ENCODE measurements at places on chromosomes 11 and 22. TPM values are rescaled to one million over a fixed set of nuclear protein-coding genes. Genes with fewer than 3 reads are reported as not detected.
A peak's percentile ranks its signal among the peaks of the same experiment; 100 is the strongest.

- no peak for DNase-seq
Measured at GRCh38 chr11:13357232-13357631, 79.6 kb downstream of the BMAL1 start.

DNA sequence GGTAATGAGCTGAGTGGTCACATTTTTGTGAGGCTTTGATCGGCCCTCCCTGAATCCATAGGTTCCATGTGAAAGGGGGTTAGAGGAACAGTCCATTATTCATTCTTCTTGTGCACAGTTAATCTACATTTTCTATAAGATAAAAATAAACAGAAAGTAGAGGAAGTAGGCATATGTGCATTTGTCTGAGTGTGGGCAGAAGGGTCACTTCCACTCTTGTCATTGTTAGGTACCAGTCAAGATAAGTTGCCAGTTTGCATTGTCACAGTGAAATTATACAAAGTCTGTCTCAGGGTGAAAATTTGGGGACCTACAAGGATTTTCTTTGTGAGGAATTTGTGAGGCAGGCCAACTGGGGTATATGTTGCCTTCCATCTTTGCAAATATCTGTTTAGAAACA is 4.6 kb upstream of the APOL4 start:
- no peak for DNase-seq

The HTR3A gene
- not detected for total RNA-seq

DNA sequence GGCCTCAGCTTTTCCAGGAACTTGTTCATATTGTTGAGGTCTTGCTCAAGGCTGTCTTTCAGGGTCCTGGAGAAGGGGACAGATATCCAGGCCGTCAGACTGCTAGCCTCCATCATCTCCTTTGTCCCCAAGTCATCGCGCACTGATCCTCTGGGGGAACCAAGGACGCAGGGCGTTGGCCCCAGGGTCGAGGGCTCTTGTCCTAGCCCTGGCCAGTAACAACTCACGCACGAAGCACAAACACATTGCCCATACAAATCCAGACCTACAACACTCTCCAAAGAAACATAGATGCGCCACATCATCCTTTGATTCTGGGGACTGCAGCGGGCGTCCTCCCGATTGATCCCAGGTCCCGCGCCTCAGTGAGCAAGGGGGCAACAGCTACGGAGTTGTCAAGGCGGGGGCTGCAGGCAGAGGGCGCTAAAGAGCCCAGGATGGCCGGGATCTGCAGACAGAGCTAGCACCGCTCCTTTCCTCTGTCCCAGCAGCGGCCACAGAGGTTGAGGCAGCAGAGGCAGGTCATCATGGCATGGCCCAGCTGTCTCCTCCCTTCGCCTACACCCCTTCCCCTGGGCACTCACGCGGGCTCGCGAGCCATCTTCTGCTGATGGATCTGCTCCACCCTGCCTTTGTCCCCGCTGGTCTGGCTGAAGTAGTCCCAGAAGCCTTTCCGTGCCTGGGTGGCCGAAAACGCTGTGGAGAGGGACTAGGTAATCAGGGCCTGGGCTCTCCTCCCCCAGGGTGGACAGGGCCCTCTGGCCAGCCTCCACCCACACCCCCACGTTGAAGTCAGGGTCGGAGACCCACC is 472 bp downstream of the APOA5 start:
- DNase-seq, result peak; percentile 96

The NLRX1 gene
- 29.7 TPM for total RNA-seq

GRCh38 chr22:28899199-28899853 is 16.0 kb downstream of the ZNRF3 start:
- peak; percentile 90 for DNase-seq

DNA sequence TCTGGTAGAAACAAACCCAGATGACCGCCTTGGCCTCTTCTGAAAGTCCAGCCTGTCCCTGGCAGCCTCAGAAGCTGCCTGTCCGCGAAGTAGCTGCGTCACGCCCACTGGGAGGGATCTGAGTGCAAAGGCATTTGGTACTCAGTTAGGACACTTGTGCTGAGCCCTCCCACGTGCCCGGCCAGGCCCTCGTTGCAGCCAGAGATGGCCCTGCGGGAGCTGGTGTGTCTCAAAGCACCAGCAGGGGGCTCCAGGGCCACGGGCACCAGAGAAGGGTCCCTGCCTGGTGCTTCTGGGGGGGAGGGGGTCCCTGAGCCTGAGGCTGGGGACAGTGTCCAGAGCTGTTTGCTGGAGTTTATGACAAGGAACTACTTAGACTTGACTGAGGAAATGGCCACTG is 5.8 kb downstream of the SELENOO start:
- peak; percentile 95 for DNase-seq

The SHISAL1 gene
- total RNA-seq, result 52.5 TPM

The DNAJB7 gene
- not detected for total RNA-seq

The DGCR6 gene
- 0.59 TPM for total RNA-seq

The MISFA gene
- 0.29 TPM for total RNA-seq

- no peak for DNase-seq
Measured at GRCh38 chr11:12749442-12749841, 75.2 kb downstream of the TEAD1 start.

GRCh38 chr22:47837703-47838102 is 1075.3 kb downstream of the TBC1D22A start:
- no peak for DNase-seq

- DNase-seq, result no peak
Measured at GRCh38 chr11:106503901-106504300, 426.4 kb downstream of the AASDHPPT start.

- DNase-seq, result no peak
Measured at GRCh38 chr11:57357856-57358255, 19.7 kb downstream of the P2RX3 start.

The OR2AT4 gene
- not detected for total RNA-seq
